ENCODE measurements at places on chromosomes 16 and 17. TPM values are rescaled to one million over a fixed set of nuclear protein-coding genes. Genes with fewer than 3 reads are reported as not detected.

- H3K36me3 ChIP-seq = no peaks in the 10 kb centered on the region
- no peak for DNase-seq
- no peak overlapping the region for H3K4me3 ChIP-seq
- no peaks in the 10 kb centered on the region for H3K4me1 ChIP-seq
- no peak overlapping the region for H3K27ac ChIP-seq
- H3K27me3 ChIP-seq = no peaks in the 10 kb centered on the region
These were observed 85.6 kb downstream of the FOXL1 start for GRCh38 chr16:86663685-86664521.

GRCh38 chr17:81234940-81235821 lies 3.7 kb downstream of the TEPSIN start:
- H3K36me3 ChIP-seq = no peaks in the 10 kb centered on the region
- H3K27ac ChIP-seq = no peak overlapping the region
- no peaks in the 10 kb centered on the region for H3K27me3 ChIP-seq
- H3K4me1 ChIP-seq = peaks cover 12% of the 10 kb centered on the region

DNA sequence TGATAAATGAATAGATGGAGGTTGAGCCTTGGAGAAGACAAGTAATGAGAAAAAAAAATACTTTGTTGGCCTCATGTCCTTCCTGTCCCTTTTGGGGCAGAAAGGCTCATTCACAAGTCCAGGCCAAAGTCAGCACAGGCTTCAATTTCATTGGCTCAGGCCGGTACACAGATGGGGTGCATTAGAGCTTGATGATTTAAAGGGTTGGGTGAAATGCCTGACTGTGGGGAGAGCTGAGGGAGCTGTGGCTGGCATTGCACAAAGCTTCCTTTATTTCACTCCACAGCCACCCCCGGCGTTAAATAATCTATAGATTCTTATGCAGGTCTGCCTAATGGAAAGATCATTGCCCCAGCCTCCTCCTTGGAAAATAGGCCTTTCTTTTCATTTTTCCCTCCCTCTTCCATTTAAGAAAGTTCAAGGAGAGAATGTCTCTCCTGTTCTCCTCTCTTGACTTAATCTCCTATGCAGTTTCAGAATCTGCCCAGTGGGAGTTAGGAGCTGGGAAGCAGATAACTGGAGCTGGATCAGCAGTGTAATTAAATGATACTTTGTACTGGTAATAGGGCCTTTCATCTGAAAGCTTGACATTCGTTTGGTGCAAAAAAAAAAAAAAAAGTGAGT lies 24.4 kb downstream of the YPEL2 start:
- no peaks in the 10 kb centered on the region for H3K36me3 ChIP-seq
- H3K27ac ChIP-seq = no peak overlapping the region

The P2RX1 gene
- total RNA-seq = 0.61 TPM

The ASIC2 gene
- total RNA-seq = 0.43 TPM

The KRTAP3-1 gene
- not detected for total RNA-seq

- no peak for DNase-seq
- H3K27ac ChIP-seq = no peak overlapping the region
- no peaks in the 10 kb centered on the region for H3K27me3 ChIP-seq
- no peak overlapping the region for H3K4me3 ChIP-seq
- H3K36me3 ChIP-seq = no peaks in the 10 kb centered on the region
These were observed 8.0 kb upstream of the HES7 start for GRCh38 chr17:8131844-8132441.

GRCh38 chr17:77127735-77128361 lies 12.9 kb upstream of the SEC14L1 start:
- H3K36me3 ChIP-seq = no peaks in the 10 kb centered on the region
- H3K27ac ChIP-seq = peak overlapping the region; percentile 19
- H3K4me1 ChIP-seq = peaks cover 47% of the 10 kb centered on the region
- H3K27me3 ChIP-seq = no peaks in the 10 kb centered on the region
- DNase-seq = peak; percentile 67

- no peak for DNase-seq
- H3K36me3 ChIP-seq = no peaks in the 10 kb centered on the region
- no peak overlapping the region for H3K4me3 ChIP-seq
- H3K27me3 ChIP-seq = no peaks in the 10 kb centered on the region
These were observed 46.2 kb downstream of the TOM1L2 start for GRCh38 chr17:17926036-17926435.

DNA sequence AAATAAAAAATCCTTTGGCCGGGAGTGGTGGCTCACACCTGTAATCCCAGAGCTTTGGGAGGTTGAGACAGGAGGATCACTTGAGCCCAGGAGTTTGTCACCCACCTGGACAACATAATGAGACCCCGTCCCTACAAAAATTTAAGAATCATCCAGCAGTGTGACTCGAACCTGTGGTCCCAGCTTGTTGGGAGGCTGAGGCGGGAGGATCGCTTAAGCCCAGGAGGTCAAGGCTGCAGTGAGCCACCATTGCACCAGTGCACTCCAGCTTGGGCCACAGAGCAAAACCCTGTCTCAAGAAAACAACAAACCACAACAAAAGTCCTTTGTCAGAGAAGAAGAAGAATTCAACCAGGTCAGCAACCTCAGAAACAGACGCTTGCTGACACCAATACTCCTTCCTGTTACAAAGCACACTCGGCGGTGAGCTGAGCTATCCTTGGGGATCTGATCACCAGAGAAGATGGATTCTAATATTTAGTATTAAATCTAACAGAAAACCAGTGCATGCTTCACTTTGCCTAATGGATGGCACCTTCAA lies 12.9 kb upstream of the PVALEF start:
- H3K27me3 ChIP-seq = no peaks in the 10 kb centered on the region
- H3K36me3 ChIP-seq = no peaks in the 10 kb centered on the region
- DNase-seq = no peak
- peak overlapping the region; percentile 41 for H3K27ac ChIP-seq
- H3K4me1 ChIP-seq = no peaks in the 10 kb centered on the region
- H3K4me3 ChIP-seq = no peak overlapping the region

The NT5C3B gene
- total RNA-seq = 43.9 TPM

GRCh38 chr16:10033556-10033955 lies 148.7 kb downstream of the GRIN2A start:
- H3K36me3 ChIP-seq = no peaks in the 10 kb centered on the region
- H3K27me3 ChIP-seq = no peaks in the 10 kb centered on the region
- H3K4me1 ChIP-seq = no peaks in the 10 kb centered on the region
- H3K4me3 ChIP-seq = no peak overlapping the region

The MYCBPAP gene
- total RNA-seq = 1.4 TPM

- no peaks in the 10 kb centered on the region for H3K36me3 ChIP-seq
- no peak overlapping the region for H3K27ac ChIP-seq
- H3K4me3 ChIP-seq = no peak overlapping the region
- no peak for DNase-seq
- no peaks in the 10 kb centered on the region for H3K4me1 ChIP-seq
- H3K27me3 ChIP-seq = no peaks in the 10 kb centered on the region
These were observed 11.5 kb upstream of the DUSP14 start for GRCh38 chr17:37478187-37478586.

DNA sequence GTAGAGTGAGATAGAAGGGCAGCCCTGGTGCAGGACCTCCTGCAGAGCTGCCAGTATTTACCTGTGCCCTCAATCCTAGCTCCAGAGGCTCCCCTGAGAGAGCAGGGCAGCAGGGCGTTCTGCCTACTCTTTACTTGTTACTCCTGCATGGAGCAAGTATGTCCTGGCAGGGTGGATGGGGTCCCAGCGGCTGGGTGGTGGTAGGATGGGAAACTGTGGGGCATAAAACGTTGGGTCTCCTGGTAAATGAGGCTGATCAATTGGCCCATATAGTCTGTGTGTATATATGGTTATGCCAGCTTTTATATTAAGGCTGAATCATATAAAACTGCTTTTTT lies 192.0 kb downstream of the NTN1 start:
- no peak overlapping the region for H3K4me3 ChIP-seq
- H3K27ac ChIP-seq = no peak overlapping the region
- H3K36me3 ChIP-seq = no peaks in the 10 kb centered on the region
- H3K4me1 ChIP-seq = no peaks in the 10 kb centered on the region
- DNase-seq = no peak

The RTN4RL1 gene
- 9.4 TPM for total RNA-seq

GRCh38 chr16:85173981-85174751 lies 61.9 kb upstream of the CIBAR2 start:
- H3K27ac ChIP-seq = peak overlapping the region; percentile 89
- no peak overlapping the region for H3K4me3 ChIP-seq
- peak; percentile 82 for DNase-seq
- no peaks in the 10 kb centered on the region for H3K36me3 ChIP-seq
- H3K27me3 ChIP-seq = no peaks in the 10 kb centered on the region
- peaks cover 72% of the 10 kb centered on the region for H3K4me1 ChIP-seq

- H3K4me3 ChIP-seq = no peak overlapping the region
- peaks cover 9% of the 10 kb centered on the region for H3K4me1 ChIP-seq
- no peaks in the 10 kb centered on the region for H3K27me3 ChIP-seq
- no peaks in the 10 kb centered on the region for H3K36me3 ChIP-seq
- no peak overlapping the region for H3K27ac ChIP-seq
These were observed 73.4 kb upstream of the CREBBP start for GRCh38 chr16:3953728-3954410.

DNA sequence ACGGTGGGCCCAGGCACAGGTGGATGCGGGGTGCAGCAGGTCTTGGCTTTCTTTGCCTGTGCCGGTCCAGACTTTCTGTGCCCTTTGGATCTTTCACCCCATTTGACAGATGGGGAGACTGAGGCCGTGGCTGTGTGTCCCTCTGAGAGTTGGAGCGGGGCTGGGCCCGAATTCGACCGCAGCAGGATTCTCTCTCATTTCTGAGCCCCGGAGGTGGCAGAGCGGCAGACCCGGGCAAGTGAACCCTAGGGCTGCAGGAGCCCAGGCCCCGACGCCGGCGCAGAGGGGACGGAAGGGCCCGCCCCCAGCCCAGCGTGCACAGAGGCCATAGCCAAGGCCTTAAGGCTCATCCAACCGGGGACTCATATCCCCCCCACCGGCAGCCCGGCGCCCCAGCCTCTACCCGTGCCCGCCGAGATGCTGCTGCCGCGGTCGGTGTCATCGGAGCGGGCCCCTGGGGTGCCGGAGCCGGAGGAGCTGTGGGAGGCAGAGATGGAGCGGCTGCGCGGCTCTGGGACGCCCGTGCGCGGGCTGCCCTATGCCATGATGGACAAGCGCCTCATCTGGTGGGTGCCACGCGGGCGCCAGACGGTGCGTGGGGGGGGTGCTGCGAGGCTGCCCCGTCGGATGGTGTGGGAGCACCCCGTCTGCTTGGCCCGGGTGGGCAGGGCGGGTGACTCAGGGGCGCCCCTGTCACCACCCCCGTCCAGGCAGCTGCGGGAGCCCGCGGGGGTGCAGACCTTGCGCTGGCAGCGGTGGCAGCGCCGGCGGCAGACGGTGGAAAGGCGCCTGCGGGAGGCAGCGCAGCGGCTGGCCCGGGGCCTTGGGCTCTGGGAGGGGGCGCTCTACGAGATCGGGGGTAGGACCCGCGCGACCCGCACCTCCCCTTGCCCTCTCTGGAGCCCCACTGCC lies 857 bp downstream of the TMC8 start:
- no peaks in the 10 kb centered on the region for H3K36me3 ChIP-seq
- peaks cover 11% of the 10 kb centered on the region for H3K27me3 ChIP-seq
- H3K4me3 ChIP-seq = no peak overlapping the region
- no peak for DNase-seq
- no peak overlapping the region for H3K27ac ChIP-seq

- no peak for DNase-seq
- H3K27ac ChIP-seq = no peak overlapping the region
- peaks cover 10% of the 10 kb centered on the region for H3K4me1 ChIP-seq
- H3K4me3 ChIP-seq = no peak overlapping the region
- no peaks in the 10 kb centered on the region for H3K36me3 ChIP-seq
These were observed 5.4 kb downstream of the PIEZO1 start for GRCh38 chr16:88779406-88780141.

The EEF2KMT gene
- total RNA-seq = 13.1 TPM

The CBX2 gene
- total RNA-seq = 0.06 TPM

The CFAP119 gene
- 4.7 TPM for total RNA-seq

DNA sequence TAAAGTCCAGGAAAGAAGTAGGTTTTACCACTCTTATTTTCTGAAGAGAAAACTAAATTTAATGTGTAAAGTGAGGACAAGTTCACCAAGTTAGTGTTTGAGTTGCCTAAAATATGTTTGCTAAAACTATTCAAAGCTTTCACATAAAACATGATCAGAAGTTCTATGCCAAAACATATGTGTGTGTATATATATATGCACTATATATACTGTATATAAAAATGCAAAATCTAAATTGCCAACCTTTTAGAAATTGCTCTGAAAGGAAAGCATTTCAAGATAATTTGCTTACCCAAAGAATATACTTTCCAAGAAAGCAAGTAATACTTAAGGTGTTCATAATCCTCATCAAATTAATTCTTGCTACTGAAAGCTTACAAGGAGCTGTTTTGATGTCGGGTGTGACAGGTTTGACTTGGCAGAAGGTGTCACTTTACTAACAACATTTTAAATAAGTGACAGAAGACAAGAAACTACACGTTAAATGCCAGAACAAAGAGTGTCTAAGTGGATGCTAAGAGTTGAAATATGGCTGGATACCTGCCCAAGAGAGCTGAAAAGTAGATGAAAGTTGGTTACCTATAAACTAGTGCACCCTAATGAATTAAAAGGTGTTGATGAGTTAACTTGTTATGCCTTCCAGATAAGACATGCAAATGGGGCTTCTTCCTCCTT lies 32.3 kb upstream of the STH start:
- no peak overlapping the region for H3K27ac ChIP-seq
- no peaks in the 10 kb centered on the region for H3K27me3 ChIP-seq
- no peak overlapping the region for H3K4me3 ChIP-seq
- no peaks in the 10 kb centered on the region for H3K4me1 ChIP-seq

The IL34 gene
- total RNA-seq = 38.1 TPM

The ZNF287 gene
- total RNA-seq = 10.3 TPM

- no peak overlapping the region for H3K27ac ChIP-seq
- H3K27me3 ChIP-seq = no peaks in the 10 kb centered on the region
- no peak overlapping the region for H3K4me3 ChIP-seq
- DNase-seq = no peak
- H3K4me1 ChIP-seq = no peaks in the 10 kb centered on the region
These were observed 65.4 kb upstream of the ZFHX3 start for GRCh38 chr16:73113336-73113735.

DNA sequence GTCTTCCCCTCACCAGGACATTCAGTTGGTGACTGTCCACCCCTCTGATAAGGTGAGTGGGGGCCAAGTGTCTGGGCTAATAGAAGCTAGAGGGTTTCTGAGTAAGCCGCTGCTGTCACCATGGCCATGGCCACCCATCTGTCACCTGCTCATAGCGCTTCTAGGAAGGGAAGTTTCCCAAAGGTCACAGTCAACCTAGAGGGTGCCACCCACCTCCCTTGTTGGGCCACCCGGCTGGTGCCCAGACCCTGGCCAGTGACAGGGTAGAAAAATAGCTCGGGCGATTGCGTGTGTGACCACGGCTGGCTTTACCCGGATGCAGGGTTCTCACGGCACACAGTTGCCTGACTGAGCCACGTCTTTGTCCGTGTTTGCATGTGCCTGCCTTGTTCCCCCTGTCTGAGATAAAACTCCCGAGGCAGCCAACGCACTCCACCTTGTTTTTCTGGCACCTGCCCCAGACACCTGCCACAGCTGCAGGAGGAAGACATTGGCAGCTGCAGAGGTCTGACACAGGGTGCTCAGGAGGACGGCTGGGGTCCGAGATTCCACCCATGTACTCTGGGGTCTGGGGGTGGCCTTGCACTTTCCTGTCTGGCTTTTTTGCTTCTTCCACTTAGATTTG lies 809 bp downstream of the PIRT start:
- H3K27ac ChIP-seq = no peak overlapping the region
- no peaks in the 10 kb centered on the region for H3K36me3 ChIP-seq
- no peak overlapping the region for H3K4me3 ChIP-seq

- DNase-seq = peak; percentile 43
- H3K4me1 ChIP-seq = no peaks in the 10 kb centered on the region
- no peaks in the 10 kb centered on the region for H3K27me3 ChIP-seq
- H3K27ac ChIP-seq = no peak overlapping the region
- H3K36me3 ChIP-seq = no peaks in the 10 kb centered on the region
- H3K4me3 ChIP-seq = no peak overlapping the region
These were observed 228.8 kb downstream of the C16orf78 start for GRCh38 chr16:49602201-49602975.

GRCh38 chr16:65002265-65002664 lies 119.6 kb downstream of the CDH11 start:
- no peaks in the 10 kb centered on the region for H3K27me3 ChIP-seq
- no peaks in the 10 kb centered on the region for H3K36me3 ChIP-seq
- H3K4me1 ChIP-seq = no peaks in the 10 kb centered on the region
- no peak overlapping the region for H3K27ac ChIP-seq
- DNase-seq = no peak
